ENCODE measurements at places on chromosomes 1 and 21. TPM values are rescaled to one million over a fixed set of nuclear protein-coding genes. Genes with fewer than 3 reads are reported as not detected.

PTPN14 gene
- total RNA-seq = 10.3 TPM

ANXA9 gene
- total RNA-seq = 0.83 TPM

SELE gene
- total RNA-seq = not detected

ECE1 gene
- total RNA-seq = 58.4 TPM

RAB25 gene
- total RNA-seq = not detected

CSTB gene
- 90.8 TPM for total RNA-seq

HHAT gene
- 2.0 TPM for total RNA-seq

AKNAD1 gene
- 0.74 TPM for total RNA-seq

NBL1 gene
- 24.5 TPM for total RNA-seq

RIPK4 gene
- total RNA-seq = 14.0 TPM

CFAP107 gene
- total RNA-seq = not detected

MATN1 gene
- 0.05 TPM for total RNA-seq

TMOD4 gene
- total RNA-seq = not detected

OR2T29 gene
- not detected for total RNA-seq

FNDC10 gene
- 8.4 TPM for total RNA-seq

PDC gene
- not detected for total RNA-seq

RTCA gene
- 22.4 TPM for total RNA-seq

FMO2 gene
- total RNA-seq = not detected

NUP210L gene
- not detected for total RNA-seq

LRRIQ3 gene
- 0.82 TPM for total RNA-seq

USP48 gene
- total RNA-seq = 18.6 TPM

CYP2J2 gene
- not detected for total RNA-seq

Measured in A549 treated with CpdA at 1 μM for 4 hours (cell line).